SIG-M5 (cell line): ENCODE measurements at places on chromosomes 4 and X.

- no peak for DNase-seq
These were observed 12.8 kb upstream of the CRMP1 start for GRCh38 chr4:5905714-5906113.

- DNase-seq, result no peak
These were observed 13.1 kb upstream of the SLC9B1 start for GRCh38 chr4:103032574-103032973.

DNA sequence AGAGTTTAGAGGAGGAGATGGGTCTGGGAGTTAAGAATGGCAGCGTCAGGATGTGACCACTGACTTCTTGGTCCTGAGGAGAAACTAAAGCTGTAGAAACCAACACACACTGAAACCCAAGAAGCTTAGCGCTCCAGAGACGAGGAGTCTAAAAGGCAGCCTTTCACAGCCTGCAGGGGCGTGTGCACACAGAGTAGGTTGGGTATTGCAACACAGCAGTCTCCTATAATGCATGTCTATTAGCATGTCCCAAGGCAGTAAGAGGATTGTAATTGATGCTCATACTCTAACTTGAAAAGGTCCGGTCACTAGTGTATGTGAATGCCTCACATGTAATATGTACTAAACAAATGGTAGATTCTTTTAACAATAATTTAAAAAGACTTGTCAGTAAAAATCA lies 57.4 kb downstream of the PTTG2 start:
- DNase-seq, result no peak

DNA sequence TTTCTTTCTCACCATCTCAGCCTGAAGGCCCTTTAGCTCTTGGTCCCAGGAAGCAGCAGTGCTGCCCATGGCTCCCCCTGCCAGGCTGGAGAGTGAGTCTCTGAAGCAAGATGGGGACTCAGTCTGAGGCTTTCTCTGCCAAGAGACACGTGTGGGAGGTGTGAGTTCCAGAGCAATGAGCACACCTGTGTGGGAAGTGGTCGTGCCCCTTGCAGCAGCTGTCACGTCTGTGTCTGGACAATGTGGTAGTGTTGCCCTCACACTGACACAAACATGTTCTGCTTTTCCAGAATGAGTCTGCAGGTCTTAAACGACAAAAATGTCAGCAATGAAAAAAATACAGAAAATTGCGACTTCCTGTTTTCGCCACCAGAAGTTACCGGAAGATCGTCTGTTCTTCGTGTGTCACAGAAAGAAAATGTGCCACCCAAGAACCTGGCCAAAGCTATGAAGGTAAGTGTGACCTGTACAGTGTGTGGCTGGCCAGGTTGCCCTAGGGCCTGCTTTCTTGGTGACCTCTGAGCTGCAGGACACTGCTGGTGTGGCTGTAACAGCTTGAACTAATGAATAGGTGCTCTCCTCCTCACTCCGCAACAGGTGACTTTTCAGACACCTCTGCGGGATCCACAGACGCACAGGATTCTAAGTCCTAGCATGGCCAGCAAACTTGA lies 1.9 kb downstream of the TACC3 start:
- peak; percentile 45 for DNase-seq

DNA sequence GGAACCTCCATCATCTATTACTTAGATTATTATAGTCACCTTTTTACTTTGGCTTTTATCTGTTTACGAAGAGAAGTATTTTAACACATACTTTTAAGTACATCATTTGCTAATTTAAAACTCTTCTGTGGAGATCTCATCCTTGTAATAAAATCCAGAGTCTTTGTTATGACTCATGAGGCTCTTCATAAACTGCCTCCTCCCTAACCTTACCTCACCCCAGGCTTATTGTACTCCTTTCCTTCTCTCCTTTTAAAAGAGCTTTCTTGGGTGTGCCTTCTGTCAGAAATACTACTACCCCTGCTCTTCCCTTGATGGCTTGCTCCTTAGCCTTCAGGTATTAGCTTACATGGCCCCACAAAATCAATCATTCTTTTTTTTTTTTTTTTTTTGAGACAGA lies 6.6 kb downstream of the ARL9 start:
- no peak for DNase-seq

- DNase-seq, result no peak
These were observed 34.4 kb downstream of the PARM1 start for GRCh38 chr4:74967324-74967723.
